SK-N-SH (cell line): ENCODE measurements at places on chromosomes 11 and 22. TPM values are rescaled to one million over a fixed set of nuclear protein-coding genes. Genes with fewer than 3 reads are reported as not detected.

DNA sequence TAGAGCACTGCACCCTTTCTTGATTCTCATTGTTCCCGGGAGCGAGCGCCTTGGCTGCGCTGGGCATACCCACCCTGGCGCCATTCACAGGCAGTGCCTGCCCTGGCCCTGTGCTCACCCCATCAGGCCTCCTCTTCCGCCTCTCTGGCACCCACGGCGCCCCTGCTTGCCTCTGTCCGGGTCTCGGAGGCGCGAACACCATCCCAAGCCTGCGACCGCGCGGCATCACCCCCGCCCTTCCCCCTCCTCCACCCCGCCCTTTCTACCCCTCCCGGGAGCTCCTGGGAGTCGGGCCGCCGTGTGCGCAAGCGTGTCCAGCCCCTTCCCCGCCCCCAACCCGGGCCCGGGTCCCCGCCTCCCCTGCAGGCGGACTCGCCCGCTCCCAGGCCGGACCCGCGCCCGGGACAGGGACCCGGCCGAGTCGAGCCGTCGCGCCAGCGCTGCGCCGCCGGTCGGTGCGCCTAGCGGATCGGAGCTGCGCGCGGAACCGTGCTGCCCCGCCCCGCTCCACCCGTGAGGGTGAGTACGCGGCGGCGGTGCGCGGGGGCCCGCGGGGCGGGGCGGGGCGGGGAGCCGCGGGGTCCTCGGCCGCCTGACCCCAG, at the start of gene ST3GAL4:
Gene ST3GAL4 (plus strand): TSS at position 363 of the 602 bp plus-strand sequence. CDS start 50,470 bp downstream, outside the sequence.
- peak; percentile 100 for DNase-seq

- DNase-seq: no peak
Measured at GRCh38 chr11:66906061-66906733, 49.3 kb downstream of the LRFN4 start.

- no peak for DNase-seq
Measured at GRCh38 chr22:41548830-41549211, 4.6 kb upstream of the POLR3H start.

GRCh38 chr11:67632175-67632981, 2.6 kb upstream of the NUDT8 start:
- no peak for DNase-seq

DNA sequence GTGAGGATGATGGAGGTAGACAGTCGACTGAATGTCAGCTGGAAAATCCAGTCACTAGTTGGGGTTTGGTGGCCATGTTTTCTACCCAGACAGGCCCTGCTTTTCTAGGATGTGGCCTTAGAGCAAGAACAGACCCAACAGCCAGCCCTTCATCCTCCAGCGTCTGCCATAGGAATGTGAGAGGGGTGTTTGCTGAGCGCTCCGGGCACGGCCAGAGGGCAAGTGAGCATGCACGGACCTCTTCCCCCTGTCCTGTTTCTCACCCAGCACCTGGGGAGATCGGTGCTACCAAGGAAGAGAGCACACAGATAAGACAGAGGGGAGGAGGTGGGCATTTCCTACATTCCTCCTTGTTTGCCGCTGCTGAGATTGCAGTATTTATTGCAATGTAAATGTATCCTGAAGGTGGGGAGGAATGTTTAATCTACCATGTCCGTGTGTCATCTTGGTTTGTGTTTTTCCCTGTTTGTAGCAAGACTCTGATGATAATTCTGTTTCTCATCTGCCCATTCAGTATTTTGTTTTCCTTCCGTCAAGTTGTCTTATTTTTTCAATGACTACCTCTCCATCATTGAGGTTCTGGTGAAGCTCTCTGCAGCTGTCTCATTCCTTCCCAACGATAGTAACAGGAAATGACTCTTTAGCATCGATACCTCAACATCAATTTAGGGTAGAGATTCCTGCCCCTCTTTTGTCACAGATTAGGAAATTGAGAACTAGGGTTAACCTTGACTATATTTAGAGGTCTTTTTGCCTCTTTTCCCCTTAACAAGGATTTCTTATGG, 4.9 kb upstream of the ATF4 start:
- DNase-seq: no peak

- peak; percentile 23 for DNase-seq
Measured at GRCh38 chr11:1880746-1881441, 10.8 kb downstream of the PRR33 start.

DNA sequence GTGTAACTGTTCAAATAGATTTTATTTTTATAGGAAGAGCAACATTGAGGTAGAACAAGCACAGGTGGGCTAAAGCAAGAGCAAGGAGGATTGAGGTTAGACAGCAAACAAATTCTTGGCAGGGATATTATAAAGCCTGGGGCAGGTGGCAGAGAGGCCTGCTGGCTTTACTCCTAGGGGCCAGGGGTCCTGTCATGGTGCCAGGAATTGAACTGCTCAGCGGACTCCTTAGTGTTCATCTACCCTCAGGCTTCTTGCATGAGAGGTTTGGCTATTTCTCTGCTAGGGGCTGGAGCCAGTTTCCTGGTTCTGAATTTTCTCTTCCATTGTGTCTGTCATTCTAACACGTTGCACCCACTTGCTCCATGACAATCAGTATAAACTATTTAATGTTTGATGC, 217.2 kb upstream of the NCAM1 start:
- peak; percentile 28 for DNase-seq

The OSBPL5 gene
- 7.8 and 10.9 TPM in 2 replicates for polyA plus RNA-seq
